Stimulated activated CD4-positive, alpha-beta T cell treated with anti-CD3 and anti-CD28 coated beads, Interleukin-12 subunit alpha, Interleukin-12 subunit beta, amount 100 ng/mL, for 24 hours (primary cell): ENCODE measurements at places on chromosomes 11 and 22.

- DNase-seq: no peak
These were observed 47.5 kb downstream of the IRAG1 start for GRCh38 chr11:10646005-10646404.

DNA sequence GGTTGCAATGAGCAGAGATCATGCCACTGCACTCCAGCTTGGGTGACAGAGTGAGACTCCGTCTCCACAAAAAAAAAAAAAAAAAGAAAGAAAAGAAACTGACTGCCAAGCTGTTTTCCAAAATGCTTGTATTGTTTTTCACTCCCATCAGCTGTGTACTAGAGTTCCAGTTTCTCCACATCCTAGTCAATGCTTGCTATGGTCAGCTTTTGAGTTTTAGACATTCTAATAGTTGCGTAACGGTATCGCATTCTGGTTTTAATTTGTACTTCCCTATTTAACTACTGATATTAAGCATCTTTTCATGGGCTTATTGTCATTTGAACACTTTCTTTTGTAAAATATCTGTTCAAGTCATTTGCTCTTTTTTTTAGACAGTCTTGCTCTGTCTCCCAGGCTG is 55.7 kb downstream of the TSPAN18 start:
- DNase-seq: no peak

DNA sequence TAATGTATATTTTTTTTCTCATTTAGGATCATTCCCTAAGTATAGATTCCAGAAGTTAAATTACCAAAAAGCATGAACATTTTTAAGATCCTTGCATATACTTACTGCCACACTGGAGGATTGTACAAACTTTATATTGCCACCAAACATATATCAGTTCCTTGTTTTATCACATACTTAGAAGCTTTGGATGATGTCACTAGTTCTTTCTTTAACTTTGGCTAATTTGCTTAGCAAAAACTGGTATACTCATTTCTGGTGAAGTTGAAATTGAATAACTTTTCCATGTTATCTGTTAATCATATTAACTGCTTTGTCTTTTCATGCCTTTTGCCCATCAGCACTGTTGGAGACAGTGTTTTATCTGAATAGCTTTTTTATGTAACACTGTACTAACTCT is 31.6 kb upstream of the PRDM10 start:
- DNase-seq: no peak

- no peak for DNase-seq
These were observed 111.8 kb downstream of the MPPED2 start for GRCh38 chr11:30474151-30474954.

DNA sequence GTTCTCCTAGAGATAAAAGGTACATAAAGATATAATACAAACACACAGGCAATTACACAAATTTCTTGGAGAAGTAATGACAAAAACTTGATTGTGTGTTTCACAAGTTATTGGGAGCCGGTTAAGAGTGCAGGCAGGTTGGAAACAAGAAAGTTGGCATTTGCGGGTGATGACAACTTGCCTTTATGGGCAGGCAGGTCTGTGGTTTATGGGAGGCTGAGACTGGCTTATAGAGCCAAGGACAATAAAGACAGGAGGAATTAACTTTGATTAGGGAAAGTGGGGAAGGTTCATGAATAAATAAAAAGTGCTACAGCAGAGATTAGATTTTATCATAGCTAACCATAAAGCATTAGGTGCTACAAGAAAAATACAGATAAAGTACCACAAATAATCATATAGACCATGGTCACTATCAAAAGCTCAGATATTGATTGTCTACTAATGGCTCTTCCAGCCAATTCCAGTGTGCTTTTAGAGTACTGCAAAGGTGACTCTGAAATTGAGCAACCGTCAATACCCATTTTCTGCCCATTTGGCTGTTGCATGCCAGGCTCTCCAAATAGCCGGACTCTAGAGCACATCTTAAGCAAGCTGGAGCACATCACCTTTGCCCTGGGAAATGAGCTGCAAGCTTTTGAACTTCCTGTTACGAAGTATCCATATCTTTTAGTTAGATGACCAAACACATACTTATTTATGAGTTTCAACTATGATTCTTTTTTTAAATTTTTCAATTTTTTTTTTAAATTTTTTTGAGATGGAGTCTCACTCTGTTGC is 33.9 kb upstream of the GAB2 start:
- DNase-seq: no peak

DNA sequence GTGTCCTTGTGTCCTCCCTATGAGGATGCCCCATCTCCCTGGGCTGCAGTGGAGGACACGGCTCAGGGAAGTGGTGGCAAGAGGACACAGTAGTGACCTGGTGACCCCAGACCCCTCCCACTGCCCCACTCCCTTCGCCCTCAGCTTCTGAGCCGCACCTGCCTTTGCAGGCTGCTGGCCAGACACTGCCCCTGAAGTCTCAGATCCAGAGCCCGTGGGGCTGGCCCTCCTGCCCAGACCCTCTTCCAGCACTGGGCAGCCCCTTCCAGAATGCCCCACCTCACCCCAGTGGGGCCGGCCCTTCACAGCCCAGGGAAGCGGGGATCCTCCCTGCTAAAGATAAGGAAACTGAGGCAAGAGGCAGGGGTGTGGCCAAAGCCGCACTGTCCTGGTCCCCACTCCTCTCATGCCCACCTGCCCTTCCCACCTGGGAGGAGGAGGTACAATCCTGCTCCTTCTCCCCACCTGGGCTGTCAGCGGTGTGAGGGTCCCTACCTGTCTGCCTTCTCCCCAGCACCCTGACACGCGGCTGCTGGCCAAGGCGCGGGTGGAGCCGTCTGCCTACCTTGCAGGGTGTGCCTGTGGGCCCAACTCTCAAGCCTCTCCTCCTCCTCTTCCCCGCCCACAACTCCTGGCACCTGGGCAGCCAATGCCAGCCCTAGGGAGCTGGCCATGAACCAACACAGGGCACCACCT is 17.3 kb downstream of the TRPM5 start:
- no peak for DNase-seq

GRCh38 chr22:45703758-45704157 is 32.1 kb downstream of the ATXN10 start:
- DNase-seq: no peak

DNA sequence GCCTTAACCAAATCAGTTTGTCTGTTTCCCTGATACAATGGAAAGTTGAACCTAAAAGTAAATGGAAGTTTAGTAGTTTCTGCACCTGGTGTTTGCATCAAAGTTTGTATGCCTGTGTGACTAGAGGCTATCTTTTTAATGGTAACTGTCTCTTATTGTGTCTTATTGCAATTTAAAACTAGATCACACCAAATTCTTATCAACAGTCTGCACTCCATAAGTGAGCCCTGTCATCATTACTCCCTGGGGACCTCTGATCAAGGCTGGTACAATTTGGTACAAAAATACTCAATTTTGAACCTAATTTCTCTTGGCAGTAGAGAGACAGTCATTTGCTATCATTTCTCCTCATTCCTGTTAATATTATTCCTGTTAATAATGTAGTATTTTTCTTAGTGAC is 38.1 kb downstream of the ARHGAP1 start:
- no peak for DNase-seq

- no peak for DNase-seq
These were observed 12.7 kb upstream of the PANX2 start for GRCh38 chr22:50157709-50158375.

DNA sequence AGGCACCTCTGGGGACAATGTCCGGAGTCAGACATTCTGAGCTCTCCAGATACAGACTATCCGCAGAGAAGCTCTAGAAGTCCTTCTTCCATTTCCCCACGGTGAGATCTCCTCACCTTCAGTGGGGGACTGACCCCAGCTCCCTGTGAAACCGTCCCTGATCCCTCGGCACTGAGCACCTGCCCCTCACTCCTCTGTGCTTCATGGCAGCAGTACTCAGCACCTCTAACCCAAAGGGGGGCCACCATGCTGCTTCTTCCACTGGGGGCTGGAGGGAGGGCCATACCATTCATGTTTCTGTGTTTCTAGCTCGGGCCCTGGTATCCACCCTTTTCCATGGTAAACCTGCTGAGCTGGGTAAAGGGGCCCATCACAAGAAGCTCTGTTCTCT is 321.7 kb downstream of the BRD1 start:
- DNase-seq: no peak
